ENCODE measurements at places on chromosomes 12 and 14. TPM values are rescaled to one million over a fixed set of nuclear protein-coding genes. Genes with fewer than 3 reads are reported as not detected.

Gene RNF212B
- not detected for polyA plus RNA-seq

Gene LGR5
- 0.03 TPM for polyA plus RNA-seq

Gene CCDC198
- not detected for polyA plus RNA-seq

Gene TIMM9
- 29.7 TPM for polyA plus RNA-seq

Gene FUT8
- polyA plus RNA-seq: 8.9 TPM

Gene CCNB1IP1
- polyA plus RNA-seq: 99.1 TPM

Gene YARS2
- polyA plus RNA-seq: 20.6 TPM

Gene EIF2B1
- 17.0 TPM for polyA plus RNA-seq

Gene RNF10
- polyA plus RNA-seq: 247 TPM

Gene VRTN
- polyA plus RNA-seq: not detected

Gene KRT78
- 0.14 TPM for polyA plus RNA-seq

Gene AKAP3
- polyA plus RNA-seq: 1.9 TPM

Gene TCL1B
- polyA plus RNA-seq: not detected

Gene TDG
- 13.3 TPM for polyA plus RNA-seq

Gene AMHR2
- 0.57 TPM for polyA plus RNA-seq

Gene CCDC175
- not detected for polyA plus RNA-seq

Gene IL31
- polyA plus RNA-seq: not detected

Gene CABP1
- 9.9 TPM for polyA plus RNA-seq

Gene MAPKAPK5
- polyA plus RNA-seq: 8.0 TPM

Gene OASL
- 0.57 TPM for polyA plus RNA-seq

Gene PRPF39
- polyA plus RNA-seq: 9.3 TPM

Gene SLC10A1
- polyA plus RNA-seq: not detected

Gene SLC38A4
- 0.27 TPM for polyA plus RNA-seq

Gene C1R
- polyA plus RNA-seq: 49.1 TPM

Gene KERA
- polyA plus RNA-seq: not detected

Gene ADGRD1
- polyA plus RNA-seq: 22.7 TPM

Gene GARIN6
- polyA plus RNA-seq: not detected

Gene B3GNT4
- polyA plus RNA-seq: 0.27 TPM

Gene CHGA
- 0.19 TPM for polyA plus RNA-seq

Gene DLK1
- polyA plus RNA-seq: 3.7 TPM

Gene CAPRIN2
- polyA plus RNA-seq: 9.9 TPM

Gene WNT1
- polyA plus RNA-seq: not detected

Gene TAS2R50
- 0.10 TPM for polyA plus RNA-seq

Gene ALG10B
- 2.6 TPM for polyA plus RNA-seq

Gene PPP4R4
- polyA plus RNA-seq: 0.40 TPM

Gene STAT6
- 39.6 TPM for polyA plus RNA-seq

Gene OR6C2
- polyA plus RNA-seq: not detected
